ENCODE measurements at places on chromosomes 7 and 10.

- DNase-seq: peak; percentile 81
These were observed 775 bp upstream of the SEPTIN7 start for GRCh38 chr7:35799846-35800717.

GRCh38 chr10:82922046-82922445 lies 1047.1 kb downstream of the NRG3 start:
- no peak for DNase-seq

DNA sequence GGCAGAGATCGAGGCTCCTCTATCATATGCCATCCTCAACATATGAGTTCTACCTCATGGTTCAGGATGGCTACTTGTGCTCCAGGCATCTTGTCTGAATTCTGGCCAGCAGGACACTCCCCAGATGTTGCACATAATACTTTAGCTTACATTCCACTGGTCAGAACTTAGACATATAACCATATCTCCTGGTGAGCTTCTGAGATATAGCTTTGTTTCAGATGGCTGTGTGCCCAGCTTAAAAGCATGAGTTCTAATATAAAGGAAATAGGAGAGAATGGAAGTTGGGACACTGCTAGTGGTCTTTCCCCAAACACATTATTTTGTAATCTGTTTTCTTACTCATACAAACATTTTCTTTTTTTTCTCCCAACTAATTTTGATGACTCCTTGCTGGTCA lies 50.8 kb upstream of the IFRD1 start:
- no peak for DNase-seq

DNA sequence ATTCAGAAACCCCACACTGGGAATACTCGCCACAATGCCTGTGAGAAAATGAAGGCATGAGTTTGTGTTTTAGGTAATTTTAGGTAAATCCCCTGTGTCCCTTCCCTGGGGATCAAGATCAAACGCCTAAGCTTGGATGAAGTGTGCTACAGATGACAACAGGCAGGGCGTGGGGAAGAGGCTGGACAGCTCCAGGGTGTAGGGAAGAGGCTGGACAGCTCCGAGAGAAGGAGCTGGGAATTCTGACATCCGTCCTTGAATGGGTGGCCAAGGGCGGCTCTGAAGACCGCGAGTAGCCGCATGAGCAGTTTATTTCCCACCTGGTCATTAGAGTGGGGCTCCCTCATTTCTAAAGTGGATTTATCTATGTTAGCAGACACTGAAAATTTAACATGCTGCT lies 109.7 kb downstream of the RAMP3 start:
- DNase-seq: no peak

DNA sequence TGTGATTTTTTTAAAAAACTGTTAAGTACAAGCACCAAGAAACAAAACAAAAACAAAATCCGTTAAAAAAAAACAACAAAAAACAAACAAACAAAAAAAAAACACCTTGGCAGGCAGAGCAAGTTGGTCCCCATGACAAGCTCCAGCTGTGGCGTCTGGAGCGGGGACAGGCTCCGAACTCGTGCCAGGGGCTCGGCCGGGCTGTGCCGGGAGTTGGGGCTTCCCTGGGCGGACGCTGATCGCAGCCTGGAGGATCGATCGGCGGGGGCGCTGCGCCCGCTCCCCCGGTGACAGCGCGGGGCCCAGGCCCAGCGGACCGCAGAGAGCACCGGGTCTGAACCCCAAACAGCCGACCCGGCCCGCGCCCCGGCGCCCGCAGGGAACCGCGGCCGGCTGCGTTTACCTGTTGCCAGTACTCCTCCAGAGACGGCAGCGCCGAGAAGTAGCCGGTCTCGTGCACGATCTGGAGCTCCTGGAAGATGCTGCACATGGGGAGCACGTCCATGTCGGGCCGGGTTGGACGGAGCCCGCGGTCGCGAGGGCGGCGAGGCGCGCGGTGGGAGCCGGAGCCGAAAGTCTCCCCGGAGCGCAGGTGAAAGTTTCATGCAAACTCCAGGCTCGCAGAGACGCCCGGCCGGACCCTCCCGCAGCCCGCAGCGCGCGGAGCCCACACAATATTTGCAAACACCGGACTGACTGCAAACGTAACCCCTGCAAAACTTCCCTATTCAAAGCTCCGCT lies at the start of gene KLF6:
Gene KLF6, minus strand, starts transcription at position 700 of the 741 bp plus-strand sequence. Its CDS starts 195 bp downstream, at position 505.
- DNase-seq: no peak

GRCh38 chr10:124731551-124731950 lies 12.6 kb downstream of the FAM53B start:
- no peak for DNase-seq

GRCh38 chr7:30468791-30469190 lies 9.8 kb downstream of the NOD1 start:
- DNase-seq: no peak

DNA sequence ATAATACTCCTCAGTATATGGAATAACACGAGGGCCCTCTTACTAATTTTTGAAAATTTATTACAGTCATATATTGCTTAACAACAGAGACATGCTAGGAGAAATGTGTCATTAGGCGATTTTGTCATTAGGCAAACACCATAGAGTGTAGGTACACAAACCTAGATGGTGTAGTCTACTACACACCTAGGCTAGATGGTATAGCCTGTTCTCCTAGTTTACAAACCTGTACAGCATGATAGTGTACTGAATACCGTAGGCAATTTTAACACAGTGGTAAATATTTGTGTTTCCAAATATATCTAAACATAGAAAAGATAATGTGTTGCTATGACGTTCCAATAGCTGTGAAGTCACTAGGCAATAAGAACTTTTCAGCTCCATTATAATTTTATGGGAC lies 12.8 kb downstream of the OR2F1 start:
- no peak for DNase-seq

- no peak for DNase-seq
These were observed 253.7 kb downstream of the SFMBT2 start for GRCh38 chr10:7157091-7157490.

DNA sequence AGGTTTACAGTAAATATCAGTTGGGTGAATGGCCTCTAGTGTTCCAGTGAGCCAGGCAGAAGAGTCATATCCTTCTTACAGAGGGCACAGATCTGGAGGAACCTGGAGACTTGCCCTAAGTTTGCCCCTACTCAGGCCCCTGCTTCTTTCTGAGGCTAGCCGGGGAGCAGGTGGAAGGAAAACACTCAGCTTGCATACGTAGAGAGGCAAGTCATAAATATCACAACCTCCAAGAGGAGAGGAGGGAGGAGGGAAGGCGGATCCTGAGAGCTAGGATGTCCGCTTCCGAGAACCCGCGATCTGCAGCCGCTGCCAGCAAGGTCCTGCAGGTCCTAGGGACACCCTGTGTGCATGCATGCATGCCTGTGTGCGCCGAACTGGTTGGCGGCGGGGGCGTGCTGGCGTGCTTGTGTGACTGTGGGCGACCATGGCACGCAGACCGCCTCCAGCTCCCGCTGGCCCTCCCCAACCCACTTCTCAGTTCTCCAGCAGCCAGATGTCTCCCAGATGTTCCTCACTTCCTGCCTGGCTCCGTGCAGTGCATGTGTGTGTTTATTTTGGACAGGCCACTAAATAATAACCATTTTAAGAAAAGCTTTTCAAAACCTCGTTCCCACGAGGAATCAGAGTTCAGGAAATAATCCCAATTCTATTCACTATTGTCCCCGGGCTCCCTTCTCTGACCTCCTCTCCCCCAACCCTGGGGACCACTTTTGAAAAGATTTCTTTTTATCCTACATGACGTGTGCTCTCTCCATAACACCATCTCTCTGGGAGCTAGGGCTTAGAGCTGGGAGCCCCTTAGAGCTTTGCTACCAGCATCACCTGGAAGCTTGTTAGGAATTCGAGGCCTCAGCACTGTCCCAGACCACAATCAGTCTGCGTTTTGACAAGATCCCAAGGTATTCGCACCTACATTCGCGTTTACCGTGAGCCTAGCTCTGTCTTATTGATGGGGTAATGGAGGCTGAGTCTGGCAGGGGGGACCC lies 32.4 kb downstream of the UNC5B start:
- DNase-seq: no peak

GRCh38 chr7:98551611-98552273 lies 65.3 kb upstream of the NPTX2 start:
- DNase-seq: no peak

DNA sequence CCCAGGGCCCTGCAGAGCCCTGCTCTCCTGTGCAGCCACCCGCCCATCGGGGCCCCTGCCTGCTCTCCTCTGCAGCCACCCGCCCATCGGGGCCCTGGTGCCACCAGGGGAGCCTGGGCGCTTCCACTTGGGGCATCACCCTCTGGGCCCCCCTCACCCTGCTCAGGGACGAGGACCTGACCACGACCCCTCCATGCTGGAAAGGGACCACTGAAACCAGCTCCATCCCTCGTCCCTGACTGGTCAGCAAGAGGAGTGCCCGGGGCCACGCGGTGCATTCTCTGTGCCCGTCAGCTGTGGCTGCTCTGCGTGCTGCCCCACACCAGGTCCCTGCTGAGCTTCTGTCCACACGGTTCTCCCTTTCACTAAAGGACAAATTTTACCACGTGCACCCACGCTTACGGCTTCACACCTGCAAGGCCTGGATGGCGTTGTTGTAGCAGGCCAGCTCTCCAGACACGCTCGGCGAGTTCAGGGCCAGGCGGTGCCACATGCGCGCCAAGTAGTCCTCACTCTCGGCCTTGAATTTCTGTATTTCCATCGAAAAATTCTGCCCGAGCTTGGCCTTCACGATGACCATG lies 57.6 kb downstream of the CFAP46 start:
- DNase-seq: no peak

GRCh38 chr10:131355056-131355455 lies 43.5 kb upstream of the TCERG1L start:
- DNase-seq: no peak

DNA sequence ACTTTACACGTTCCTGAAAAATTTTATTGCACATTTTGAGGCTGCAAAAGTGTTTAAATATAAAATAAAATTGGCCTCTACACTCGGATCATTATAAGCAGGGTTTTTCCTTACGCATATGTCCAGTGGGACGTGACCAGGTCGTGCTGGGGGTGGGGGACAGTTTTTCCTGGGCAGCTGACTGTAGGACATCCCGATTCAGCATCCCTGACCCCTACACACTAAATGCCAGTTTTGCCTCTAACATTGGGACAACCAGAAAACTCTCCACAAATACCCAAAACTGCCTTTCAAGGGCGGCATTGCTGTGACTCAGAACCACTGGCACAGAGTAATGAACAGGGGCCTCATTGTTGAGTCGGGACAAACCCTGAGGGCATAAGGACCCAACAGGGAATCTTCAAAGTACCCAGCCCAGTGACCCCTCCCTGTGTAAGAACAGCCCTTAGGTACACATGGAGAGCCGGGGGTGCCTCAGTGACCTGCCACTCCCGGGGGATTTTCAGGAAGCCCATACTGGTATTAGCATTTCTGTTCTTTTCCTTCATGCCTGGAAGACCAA lies 170.6 kb downstream of the ARHGAP21 start:
- no peak for DNase-seq

DNA sequence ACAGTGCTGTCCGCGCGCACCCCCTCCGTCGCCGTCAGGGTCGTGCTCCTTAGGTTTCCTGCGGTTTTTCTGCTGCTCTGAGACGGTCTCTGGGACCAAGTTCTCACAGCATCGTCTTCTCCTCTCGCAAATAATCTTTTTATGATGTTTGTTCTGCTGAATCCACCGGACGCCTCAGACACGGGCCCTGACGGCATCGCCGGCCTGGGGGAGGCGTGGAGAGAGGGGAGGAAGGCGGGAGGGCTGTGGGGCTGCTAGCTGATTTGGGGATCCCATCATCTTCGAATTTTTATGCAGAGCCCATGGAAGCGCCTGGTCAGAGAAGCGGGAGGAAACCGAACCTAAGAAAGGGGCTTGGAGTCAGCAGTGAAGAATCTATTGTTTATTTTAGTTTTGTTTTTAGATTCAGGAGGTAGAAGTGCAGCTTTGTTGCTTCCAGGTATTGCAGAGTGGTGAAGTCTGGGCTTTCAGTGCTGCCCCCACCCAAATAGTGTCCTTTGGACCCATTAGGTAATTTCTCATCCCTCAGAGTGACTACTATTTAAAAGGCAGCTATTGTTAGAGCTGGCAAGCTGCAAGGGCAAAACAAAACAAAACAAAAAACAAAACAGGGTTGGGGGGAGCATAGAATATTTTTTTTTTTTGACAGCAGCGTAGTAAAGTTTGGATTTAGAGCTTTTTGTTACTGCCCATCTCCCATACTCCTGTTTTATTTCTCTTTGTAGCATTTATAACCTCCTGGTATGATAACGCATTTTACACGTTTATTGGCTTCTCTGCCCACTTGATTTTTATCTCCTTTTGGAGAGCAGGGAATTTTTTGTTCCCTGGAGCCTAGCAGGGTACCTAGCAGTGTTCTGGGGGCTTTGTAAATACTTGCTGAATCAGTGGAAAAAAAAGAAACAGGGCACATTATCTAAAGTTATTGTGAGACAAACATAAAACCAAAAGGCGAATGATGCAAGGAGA lies 92.6 kb downstream of the SPAG6 start:
- DNase-seq: no peak

- no peak for DNase-seq
These were observed 22.0 kb downstream of the SUN1 start for GRCh38 chr7:854118-854775.

GRCh38 chr10:60372436-60372835 lies 17.2 kb downstream of the ANK3 start:
- DNase-seq: no peak

DNA sequence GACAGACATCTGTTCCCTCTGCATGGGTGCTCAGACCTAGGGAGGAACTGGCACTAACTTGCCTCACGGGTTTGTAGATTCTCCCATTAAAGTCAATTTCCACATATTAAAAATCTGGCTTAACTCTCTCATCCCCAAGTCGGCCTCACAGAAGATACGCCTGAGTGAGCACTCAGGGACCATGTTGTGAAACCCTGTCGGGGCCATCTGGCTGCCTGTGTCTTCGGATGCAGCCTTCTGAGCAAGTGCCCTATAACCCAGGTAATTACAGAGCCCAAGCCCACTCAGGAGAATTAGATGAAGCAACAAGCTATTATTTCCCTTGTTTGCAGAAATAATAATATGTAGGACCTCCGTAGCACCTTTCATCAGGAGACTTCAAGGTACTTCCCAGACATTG lies 219.3 kb upstream of the GLI3 start:
- no peak for DNase-seq

DNA sequence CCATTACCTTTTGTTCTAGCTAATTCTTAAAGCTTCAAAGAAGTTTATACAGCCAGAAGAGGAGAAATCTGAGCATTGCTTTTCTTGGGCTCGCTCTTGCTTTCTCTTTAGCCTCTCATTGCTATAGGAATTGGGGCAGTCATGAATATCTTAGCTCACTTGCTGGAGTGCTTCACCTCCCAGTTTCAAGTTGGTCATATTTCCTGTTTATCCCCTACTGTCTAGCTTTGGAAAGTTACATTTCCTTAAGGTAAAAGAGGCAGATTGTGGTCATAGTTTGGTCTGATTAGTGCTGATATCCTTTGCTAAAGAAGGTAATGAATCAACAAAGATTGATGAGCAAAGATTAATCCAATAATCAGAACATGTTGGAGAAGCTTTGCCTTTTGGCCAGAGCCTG lies 77.7 kb upstream of the GLI3 start:
- no peak for DNase-seq

GRCh38 chr7:32533276-32534029 lies 38.2 kb downstream of the AVL9 start:
- no peak for DNase-seq
